ENCODE measurements at places on chromosomes 13 and 19.
A peak's percentile ranks its signal among the peaks of the same experiment; 100 is the strongest.

DNA sequence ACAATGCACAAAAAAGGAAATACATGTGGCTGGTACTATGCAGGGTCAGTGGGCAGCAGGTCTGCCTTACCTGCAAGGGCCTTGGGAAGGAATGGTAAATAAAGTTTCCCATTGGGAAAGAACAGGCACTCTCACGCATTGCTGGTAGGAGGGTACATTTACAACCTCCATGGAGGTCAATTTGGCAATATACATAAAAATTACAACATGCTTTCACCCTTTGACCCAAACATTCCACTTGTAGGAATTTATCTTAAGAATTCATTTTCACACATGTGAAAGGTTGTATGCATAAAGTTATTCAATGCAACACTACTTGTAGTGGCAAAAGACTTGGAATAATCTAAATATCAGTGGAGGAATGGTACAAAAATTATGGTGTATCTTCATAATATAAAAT, 216.4 kb downstream of the DLEU7 start:
- no peak for DNase-seq

GRCh38 chr13:39684531-39685137, 29.2 kb downstream of the COG6 start:
- no peak for DNase-seq

- DNase-seq: no peak
These were observed 19.5 kb upstream of the IFT88 start for GRCh38 chr13:20547479-20547908.

- DNase-seq: no peak
These were observed 5.3 kb downstream of the SLITRK5 start for GRCh38 chr13:87676254-87677042.

DNA sequence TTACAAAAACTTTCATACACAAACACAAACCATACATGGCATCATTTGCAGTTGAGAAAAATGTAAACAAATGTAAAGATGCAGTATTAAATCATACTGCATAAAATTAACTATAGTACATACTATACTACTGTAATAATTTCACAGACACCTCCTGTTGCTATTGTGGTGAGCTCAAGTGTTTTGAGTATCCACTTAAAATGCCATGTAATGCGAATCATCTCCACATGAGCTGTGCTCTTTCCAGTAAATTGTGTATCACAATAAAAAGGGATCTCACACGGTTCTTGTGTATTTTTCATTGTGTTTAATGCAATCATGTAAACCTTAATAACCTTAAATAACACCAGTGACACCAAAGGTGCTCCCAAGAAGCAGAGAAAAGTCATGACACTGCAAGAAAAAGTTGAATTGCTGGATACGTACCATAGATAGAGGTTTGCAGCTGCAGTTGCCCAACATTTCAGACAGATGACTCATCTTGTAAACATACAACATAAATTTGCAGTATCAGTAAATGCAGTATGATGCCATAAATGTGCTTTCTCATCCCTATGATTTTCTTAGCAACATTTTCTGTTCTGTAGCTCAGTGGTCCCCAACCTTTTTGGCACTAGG, 166.6 kb downstream of the RAP2A start:
- DNase-seq: no peak

GRCh38 chr19:50639121-50640112, at the start of gene SYT3:
Gene SYT3, minus strand, starts transcription at chr19:50639881. Its CDS starts 2,470 bp downstream, at chr19:50637411.
- DNase-seq: no peak

GRCh38 chr13:101204270-101205020, 211.9 kb downstream of the NALCN start:
- no peak for DNase-seq

- DNase-seq: no peak
These were observed 42.8 kb upstream of the RFXAP start for GRCh38 chr13:36776175-36776574.

GRCh38 chr13:50887151-50887550, 22.4 kb upstream of the RNASEH2B start:
- DNase-seq: no peak

DNA sequence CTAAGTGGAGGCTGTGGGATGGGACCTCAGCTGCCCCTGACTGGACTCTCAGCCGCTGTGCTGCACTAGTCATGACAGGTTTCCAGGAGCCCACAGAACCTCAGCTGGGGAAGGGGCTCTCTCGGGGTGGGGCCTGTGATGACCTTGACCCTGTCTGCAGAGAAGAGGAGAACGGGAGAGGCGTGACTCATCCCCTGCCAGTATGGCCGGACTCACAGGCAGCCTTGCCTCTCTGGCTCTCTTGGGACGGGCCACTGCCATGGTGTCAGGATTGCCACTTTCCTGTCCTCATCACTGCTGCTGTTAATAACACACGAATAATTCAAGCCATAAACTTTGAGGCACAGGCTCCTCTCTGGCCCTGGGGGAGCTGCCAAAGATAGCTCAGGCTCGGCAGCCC, 295.3 kb downstream of the UQCRFS1 start:
- DNase-seq: no peak

DNA sequence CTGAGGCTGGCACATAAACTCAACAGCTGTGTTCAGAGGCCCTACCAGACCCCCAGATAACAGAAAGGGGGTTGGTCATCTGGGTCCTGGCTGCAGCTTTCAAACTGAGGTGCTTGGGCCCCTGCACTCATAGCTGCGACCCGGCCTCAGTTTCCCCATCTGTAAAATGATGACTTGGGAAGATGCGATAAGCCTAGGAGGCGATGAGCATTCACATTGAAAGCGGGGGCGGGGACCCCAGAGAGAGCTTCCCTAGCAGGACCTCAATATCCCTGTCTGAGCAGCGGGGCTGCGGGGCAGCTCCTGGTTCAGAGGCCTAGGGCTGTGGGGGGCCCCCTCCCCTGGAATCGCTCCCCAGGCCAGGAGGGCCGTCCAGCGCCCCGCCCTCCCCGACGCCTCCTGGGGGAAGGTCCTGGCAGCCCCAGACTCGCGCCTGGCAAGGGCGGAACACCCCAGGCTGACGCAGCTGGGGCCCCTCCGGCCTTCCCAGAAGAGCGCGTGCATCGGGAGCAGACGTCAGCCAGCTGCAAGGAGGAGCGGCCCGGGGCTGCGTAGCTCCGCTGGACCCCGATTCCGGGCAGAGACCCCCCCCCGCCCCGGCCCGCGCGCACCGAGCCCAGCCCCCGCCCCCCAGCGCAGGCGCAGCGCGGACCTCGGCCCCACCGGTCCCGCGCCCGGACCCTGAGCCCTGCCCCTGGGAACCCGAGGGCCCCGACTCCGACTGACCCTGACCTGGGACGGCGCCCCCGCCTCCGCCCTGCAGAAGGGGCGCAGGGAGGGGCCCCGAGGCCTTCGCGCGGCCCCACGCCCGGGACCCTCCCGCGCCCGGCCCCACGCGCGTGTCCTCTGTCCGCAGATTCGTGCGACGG, 3.5 kb downstream of the FSTL3 start:
- DNase-seq: no peak

DNA sequence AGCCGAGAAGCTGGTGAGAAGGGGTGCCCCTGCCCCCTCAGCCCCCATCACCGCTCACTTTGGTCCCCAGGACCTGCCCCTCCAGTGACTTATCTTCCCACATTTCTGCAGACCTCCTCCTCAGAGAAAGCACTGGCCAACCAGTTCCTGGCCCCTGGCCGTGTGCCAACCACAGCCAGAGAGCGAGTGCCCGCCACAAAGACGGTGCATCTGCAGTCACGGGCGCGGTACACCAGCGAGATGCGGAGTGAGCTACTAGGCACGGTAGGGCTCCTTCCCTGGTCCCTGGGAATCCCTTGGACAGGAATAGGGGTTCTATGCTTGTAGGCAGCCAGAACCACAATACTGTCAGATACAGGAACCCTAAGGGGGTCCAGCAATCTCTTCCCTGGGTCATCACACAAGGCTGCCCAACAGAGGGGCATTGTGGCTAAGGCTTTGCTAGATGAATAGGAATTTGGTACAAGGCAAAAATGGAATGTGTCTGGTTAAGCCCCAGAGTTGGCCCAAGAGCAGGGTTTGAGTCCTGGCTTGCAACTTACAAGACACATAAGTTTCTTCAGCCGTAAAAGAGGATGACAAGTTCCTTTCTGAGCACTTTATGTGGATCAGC, 1.0 kb downstream of the USE1 start:
- DNase-seq: no peak

DNA sequence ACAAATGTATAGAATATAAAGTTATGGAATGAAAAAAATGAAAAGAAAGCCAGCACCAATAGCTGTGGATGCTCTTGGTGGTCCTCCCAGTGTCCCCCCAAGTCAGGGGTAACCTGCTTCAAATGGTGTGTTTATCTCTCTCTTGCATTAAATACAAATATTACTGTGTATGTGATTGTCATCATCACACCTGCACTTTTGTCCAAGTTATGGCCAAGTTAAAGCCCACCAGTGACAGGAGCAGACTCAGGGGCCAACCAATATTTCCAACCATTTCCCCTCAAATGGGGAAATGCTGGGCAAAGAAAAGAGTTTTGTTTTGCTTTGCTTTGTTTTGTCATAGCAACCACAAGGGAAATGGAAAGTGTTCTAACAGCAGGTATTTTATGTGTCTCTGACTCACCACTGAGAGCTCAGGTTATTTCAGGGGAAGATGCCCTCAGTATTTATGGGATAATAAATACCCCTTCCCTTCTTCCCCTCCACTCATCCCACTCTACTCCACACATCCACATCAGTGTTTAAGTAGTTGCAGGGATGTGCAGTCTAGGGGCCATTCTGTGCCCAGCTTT, 133.6 kb downstream of the COL4A1 start:
- DNase-seq: no peak

DNA sequence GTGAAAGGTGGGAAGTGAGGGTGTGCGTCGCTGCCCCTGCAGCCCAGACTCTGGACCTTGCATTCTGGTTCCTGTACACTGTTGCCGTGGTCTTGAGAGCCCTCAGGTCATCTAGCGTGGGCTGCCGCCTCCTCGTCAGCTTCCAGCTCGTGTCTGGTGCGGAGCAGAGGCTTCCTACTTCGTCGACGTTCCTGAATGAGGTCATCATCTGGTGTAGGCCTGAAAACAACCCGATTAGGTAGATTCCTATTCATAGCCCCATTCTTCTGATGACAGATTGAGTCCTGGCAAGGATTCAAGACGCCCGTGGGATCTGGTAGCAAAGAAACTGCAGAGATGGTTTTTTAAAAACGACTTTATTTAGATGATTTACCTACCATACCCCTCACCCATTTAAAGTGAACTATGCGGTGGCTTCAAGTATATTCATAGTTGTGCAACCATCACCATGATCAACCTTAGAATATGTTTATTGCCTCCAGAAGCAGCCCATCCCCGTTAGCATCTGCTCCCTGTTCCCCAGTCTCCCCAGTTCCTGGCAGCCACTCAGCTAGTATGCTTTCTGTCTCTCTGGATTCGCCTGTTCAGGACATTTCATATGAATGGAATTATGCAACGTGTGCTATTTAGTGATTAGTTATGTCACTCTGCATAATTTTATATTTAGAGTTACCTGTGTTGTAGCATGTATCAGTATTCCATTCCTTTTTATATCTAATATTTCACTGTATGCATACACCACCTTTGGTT, 13.8 kb downstream of the NAXD start:
- no peak for DNase-seq

GRCh38 chr13:49110122-49110912, 109.8 kb upstream of the MLNR start:
- DNase-seq: peak; percentile 84

DNA sequence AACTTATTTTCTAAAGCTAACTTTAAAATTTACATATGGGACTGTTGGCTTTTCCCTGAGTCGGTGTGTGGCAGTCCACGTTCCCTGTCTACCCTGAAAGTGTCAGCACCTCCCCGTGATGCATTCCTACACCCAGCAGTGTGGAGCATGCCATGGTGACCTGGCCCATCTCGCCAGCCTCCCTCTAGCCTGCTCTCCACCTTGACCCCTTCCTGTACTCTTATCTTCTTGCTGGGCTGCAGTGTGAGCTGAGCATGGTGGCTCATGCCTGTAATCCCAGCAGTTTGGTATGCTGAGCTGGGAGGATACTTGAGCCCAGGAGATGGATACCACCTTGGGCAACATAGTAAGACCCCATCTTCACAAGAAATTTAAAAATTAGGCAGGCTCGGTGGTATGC, 25.4 kb downstream of the MICOS13 start:
- no peak for DNase-seq

GRCh38 chr19:14619404-14619803, 36.5 kb downstream of the CLEC17A start:
- DNase-seq: no peak

DNA sequence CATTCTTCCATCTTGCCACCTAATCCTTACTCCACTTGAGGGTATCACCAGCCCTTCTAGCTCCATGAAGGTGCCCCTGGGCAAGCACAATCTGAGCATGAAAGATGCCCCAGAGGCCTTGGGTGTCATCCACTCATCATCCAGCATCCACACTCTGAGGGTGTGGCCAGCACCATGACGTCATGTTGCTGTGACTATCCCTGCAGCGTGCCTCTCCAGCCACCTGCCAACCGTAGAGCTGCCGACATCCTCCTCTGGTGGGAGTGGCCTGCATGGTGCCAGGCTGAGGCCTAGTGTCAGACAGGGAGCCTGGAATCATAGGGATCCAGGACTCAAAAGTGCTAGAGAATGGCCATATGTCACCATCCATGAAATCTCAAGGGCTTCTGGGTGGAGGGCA, 3.1 kb upstream of the KLK3 start:
- DNase-seq: no peak

DNA sequence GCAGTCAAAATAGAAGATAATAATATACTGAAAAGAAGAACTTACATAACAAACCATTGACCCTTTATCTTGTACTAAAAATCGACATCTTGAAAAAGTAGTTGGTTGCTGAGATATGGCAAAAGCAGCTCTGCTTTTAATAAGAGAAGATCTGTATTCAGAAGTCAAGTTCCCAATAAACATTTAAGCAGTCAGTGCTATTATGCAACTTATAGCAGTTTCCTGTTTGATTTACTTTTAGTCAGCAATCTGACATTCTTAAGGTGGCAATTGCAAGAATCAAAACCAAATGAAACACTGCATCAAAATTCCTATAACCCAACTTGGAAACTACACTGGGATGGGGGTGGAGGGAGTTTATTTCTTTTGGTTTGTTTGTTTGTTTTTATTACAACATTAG, 165.5 kb downstream of the TBC1D4 start:
- DNase-seq: no peak

DNA sequence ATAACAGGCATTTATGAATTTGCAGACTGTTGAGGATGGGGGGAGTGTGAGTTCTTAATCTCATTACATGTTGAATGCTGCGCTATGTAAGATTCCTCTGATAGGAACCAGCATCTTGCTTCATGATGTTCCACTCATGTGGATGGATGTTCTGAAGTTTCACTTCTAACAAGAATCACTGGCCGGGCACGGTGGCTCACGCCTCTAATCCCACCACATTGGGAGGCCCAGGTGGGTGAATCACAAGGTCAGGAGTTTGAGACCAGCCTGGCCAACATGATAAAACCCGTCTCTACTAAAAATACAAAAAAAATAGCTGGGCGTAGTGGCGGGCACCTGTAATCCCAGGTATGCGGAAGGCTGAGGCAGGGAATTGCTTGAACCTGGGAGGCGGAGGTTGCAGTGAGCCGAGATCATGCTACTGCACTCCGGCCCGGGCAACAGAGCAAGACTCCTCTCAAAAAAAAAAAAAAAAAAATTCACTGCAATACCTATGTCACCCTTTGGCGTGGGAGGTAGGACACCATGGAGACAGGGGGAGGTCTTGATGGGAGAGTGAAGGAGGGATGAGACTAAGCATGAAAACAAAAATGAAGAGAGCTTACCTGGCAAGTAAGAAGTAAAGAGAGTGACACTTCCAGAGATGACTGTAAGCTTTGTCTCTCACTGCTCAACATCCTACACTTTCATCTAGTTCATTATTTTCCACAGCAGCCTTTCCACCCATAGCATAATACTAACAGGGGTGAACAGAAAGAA, 133.0 kb downstream of the DCT start:
- DNase-seq: no peak

Measured in right renal cortex interstitium (tissue), 3 donors.